ENCODE measurements at places on chromosomes 4 and X.

DNA sequence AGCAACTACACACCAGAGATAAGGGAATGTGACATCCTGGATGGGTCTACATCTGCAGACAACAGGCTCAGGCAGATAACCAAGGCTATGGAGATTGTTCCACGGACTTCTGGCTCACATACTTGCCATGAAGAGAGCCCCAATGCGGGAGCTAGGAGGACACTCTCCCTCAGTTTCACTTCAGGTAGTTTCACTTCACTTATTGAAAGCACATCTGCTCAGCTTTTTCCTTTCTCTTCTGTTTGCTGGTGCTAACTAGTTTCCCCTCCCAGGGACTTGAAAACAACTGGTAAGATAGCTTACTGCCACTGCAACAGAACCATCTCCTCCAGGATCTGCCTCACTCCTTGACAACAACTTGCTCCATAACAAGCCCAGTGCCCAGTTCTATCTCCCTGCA, 1.4 kb upstream of the CT47C1 start:
- no peak for DNase-seq

- DNase-seq: no peak
These were observed 41.6 kb upstream of the UGT2B7 start for GRCh38 chr4:69054578-69055200.

GRCh38 chr4:151771664-151772063, 10.9 kb upstream of the GATB start:
- no peak for DNase-seq

- DNase-seq: no peak
These were observed 20.2 kb upstream of the RAB28 start for GRCh38 chr4:13504374-13504773.

GRCh38 chr4:174592256-174592984, 70.1 kb upstream of the HPGD start:
- no peak for DNase-seq

DNA sequence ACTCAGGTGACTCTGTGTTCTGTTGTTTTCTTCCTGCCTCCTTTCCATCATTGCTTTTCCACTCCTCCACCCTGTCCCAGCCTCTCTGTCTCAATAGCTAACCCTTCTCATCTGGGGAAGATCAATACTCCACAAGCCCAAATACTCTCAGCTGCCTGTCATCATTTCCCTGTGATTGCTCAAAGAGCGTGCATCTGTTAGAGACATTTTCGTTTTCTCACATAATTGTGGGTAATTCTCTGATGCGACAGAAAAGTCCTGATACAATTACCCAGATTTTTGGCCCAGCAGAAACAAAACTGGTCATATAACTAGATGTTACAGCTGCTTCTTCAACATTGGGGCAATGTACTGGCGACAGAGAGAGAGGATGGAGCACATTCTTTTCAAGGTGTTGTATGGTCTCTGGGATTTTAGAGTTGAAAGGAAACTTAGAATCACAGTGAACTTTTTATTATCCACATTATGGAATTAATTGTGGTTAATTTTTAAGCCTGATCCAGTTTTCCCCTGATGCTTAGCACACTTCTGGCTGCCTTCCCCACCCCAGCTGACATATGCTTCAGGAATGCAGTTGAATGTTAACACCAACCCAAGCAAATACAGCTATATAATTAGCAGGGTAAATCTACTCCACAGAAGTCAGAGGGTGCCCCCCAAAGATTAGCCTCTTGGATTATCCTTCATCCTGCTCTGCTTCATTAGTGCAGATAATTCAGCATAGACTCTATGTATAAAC, 171.4 kb upstream of the ANXA3 start:
- no peak for DNase-seq

- no peak for DNase-seq
These were observed at the start of gene STATH for GRCh38 chr4:69995526-69996016. Gene STATH, plus strand, starts transcription at chr4:69995966. Its CDS starts 2,472 bp downstream, at chr4:69998438.

- DNase-seq: no peak
These were observed 51.0 kb upstream of the VEGFC start for GRCh38 chr4:176843710-176844109.

GRCh38 chrX:99782516-99783040, 627.5 kb downstream of the PCDH19 start:
- DNase-seq: no peak

DNA sequence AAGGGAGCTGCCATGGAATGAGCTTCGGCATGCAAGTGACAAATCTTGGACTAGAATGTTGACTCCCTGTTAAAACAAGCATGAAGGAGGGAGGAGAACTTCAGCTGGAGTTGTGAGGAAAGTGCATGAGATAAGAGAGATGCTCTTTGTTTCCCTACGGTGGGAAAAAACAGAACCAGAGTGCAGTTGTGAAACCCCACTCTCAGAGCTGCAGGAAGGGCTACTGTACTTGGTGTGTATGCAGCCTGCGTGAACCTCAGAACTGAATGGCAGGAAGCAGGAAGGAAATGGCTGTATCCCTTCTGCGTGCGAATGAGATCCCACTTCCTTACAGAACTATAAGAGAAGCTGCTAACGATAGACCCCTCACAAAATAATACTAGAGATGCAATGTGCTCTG, 57.2 kb downstream of the EGF start:
- no peak for DNase-seq

- DNase-seq: no peak
These were observed 2.3 kb downstream of the VEGFC start for GRCh38 chr4:176790398-176790797.

DNA sequence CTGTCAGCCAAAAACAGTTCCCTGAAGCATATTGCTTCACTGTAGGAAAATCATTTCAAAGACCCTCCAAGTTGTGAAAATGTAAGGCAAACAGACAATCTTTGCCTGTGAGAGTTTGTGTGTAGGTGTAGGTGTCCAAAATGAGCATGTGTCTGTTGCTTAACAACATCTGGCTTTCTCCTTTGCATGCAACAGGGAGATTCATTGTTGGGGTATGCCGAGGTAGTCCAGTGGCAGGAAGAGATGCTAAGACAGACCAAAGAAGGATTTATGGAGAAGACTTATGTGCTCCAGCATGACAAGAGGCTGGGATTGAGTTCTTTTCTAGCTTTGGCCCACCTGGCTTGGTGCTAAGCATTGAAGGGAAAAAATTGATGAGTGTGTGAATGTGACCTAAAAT, 29.8 kb upstream of the SMAD1 start:
- no peak for DNase-seq

- DNase-seq: no peak
These were observed 53.9 kb upstream of the UGT2B4 start for GRCh38 chr4:69549651-69550050.

GRCh38 chrX:12579311-12579710, 211.9 kb upstream of the PRPS2 start:
- no peak for DNase-seq

- no peak for DNase-seq
These were observed 52.9 kb upstream of the HPGDS start for GRCh38 chr4:94395562-94395961.

DNA sequence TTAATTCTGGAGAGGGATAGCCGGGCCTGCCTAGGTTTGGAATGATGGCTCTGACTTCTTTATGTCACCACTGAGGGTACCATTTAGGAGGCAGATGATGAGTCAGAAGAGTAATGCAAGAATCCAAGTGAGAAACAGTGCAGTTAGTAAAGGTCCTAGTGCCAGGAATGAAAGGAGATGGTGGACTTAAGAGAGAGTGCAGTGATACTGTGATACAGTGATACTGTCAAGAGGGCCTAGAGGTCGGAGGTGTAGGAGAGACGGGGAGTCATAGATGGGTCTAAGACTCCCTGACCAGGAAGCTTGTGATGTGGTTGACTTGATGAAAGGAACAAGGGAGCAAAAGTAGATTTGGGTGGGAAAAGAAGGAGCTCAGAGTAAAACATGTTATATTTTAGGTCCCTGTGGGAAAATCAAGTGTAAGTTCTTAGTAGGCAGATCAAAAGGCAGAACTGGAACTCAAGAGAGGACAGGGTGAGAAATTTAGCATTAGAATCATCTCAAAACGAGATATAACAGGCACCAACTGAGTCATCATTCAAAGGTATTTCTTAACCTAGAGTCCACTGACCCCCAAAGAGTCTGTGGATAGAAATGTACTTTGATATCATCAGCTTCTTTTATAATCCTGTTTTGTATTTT, 85.0 kb downstream of the NFKB1 start:
- DNase-seq: no peak

DNA sequence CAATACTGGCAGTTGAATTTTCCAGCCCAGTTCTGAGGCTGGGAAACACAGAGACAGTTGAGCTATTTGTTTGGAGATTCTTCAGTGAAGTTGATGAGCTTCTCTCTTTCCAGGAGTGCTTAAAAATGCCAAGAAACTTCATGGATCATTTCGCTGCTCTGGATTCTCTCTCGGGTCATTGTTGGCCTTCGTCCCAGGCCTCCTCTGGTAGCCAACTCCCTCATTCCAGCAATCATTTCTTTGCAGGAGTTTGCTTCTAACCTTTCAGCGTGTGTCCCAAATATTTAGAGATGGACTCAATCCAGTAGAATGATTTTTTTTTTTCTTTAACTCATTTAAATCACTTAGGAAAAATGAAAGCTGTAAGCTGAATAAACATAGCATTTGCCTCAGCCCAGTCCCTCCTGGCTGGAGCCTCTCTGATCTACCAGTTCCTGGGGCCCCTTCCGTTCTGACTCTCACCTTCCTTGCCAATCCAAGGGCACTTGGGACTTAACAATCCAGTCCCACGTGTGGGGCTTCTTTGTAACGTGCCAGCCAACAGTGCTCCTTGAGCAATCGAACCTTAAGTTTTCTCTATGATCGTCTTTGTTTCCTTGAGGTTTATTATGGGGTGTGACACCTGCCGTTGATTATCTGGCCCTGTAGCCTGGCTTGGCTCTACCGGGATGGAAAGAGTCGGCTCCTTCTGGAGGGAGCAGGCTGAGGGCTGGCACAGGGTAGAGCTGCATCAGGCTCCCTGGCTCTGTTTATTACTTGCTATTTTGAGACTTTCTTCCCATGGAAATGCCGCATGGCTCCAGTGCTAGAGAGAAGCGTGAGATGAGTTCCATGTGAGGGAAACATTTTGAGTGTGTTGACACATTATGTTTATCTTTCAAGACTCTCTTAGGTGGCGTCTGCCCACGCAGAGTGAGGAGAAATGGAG, 80.4 kb upstream of the GPC4 start:
- no peak for DNase-seq

- DNase-seq: no peak
These were observed 84.0 kb upstream of the TBC1D9 start for GRCh38 chr4:140839888-140840790.

- peak; percentile 1 for DNase-seq
These were observed 645 bp downstream of the AMMECR1 start for GRCh38 chrX:110317061-110317819.

- no peak for DNase-seq
These were observed 914.0 kb upstream of the PRKX start for GRCh38 chrX:4627414-4627813.

DNA sequence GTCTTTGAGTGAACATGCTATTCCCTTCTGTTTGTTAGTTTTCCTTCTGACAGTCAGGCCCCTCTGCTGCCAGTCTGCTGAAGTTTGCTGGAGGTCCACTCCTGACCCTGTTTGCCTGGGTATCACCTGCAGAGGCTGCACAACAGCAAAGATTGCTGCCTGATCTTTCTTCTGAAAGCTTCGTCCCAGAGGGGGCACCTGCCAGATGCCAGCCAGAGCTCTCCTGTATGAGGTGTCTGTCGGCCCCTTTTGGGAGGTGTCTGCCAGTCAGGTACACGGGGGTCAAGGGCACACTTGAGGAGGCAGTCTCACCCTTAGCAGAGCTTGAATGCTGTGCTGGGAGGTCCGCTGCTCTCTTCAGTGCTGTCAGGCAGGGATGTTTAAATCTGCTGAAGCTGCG, 456.9 kb upstream of the HTR2C start:
- no peak for DNase-seq

GRCh38 chr4:74640111-74640903, 154.0 kb downstream of the BTC start:
- no peak for DNase-seq

DNA sequence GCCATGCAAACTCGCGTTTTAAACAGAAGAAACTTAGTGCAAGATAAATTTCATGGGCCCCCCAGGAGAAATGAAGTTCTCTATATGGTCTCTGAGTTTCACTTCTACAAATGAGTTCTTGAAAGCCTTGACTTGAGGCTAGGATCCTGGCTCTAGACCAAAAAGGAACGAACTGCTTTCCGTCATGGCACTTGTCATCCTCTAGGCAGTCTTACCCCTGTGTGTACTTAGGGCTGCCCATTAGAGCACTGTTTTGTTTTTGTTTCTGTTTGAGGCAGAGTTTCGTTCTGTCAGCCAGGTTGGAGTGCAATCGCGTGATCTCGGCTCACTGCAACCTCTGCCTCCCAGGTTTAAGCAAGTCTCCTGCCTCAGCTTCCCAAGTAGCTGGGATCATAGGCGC, 29.0 kb downstream of the RNF4 start:
- DNase-seq: no peak

- no peak for DNase-seq
These were observed 2.4 kb upstream of the BCORL1 start for GRCh38 chrX:129980001-129980401.

- no peak for DNase-seq
These were observed 557 bp upstream of the USP38 start for GRCh38 chr4:143184217-143184502.

DNA sequence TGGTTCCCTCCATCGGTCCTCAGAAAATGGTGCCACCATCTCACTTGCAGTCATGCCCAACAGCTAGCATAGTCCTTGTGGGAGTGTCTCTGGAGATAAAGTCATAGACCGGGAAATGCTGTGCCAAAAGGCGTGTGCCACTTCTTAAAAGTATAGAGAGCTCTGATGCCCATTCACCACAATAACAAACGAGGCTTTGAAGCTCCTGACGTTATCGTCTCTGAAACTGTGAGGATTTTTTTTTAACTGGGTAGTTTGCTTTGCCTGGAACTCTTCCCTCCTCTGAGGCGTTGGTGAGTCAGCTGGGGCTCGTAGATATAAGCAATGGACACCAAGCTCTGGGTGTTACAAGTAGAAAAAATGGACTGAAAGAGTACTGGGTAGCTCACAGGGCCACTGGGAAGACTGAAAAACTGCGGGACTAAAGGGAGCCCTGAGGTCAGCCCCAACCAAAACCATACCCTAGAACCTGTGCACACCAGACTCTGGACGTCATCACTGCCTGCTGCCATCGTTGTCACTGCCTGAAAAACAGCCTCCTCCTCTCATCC, 89.4 kb upstream of the TRIM2 start:
- DNase-seq: no peak

- no peak for DNase-seq
These were observed 78.1 kb upstream of the BOD1L1 start for GRCh38 chr4:13705521-13706041.
